Stimulated activated CD4-positive, alpha-beta T cell treated with anti-CD3 and anti-CD28 coated beads, Interleukin-12 subunit alpha, Interleukin-12 subunit beta, amount 100 ng/mL, for 4 hours (primary cell): ENCODE measurements at places on chromosomes 5 and 9.

DNA sequence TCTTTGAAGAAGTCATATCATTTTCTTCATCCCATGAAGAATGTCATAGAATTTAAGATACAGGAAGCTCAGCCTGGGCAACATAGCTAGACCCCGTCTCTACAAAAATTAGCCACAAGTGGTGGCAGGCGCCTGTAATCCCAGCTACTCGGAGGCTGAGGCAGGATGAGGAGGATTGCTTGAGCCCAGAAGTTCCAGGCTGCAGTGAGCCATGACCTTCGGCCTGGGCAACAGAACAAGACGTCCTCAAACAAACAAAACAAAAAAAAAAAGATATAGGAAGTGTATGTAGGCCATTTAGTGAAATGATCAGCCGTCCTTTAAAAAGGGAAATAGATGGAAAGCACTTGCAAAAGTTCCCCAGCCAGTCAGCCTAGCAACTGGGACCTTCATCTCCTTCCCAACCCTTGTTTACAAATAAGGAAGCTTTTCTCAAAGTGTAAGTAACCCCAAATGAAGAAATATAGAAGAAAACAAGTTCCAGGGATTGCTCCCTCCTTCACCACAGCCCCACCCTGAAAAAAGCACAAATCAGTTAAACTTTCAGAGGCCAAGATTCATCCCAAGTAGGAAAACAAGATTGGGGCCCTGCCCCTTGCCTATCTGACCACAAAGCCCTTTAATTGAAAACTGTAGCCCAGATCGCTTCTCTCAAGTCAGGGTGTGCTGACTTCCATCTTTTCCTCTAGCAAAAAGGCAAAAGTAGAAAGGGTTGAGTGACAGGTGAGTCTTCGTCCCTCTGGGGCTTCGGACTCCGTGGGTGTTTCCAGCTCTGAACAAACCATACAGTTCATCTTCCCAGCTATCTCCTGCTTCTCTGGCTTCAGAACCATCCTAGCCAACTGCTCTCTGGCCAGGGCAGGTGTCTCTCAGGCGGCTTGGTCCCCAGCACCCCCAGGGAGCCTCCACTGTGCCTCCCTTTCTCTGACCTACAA is 1.2 kb downstream of the SLC31A2 start:
- no peak for DNase-seq

- no peak for DNase-seq
Observed at GRCh38 chr9:132185073-132186009, 23.5 kb downstream of the NTNG2 start.

- no peak for DNase-seq
Observed at GRCh38 chr5:97528941-97529340, 345.9 kb upstream of the RIOK2 start.

- DNase-seq: no peak
Observed at GRCh38 chr5:156893517-156893916, 43.4 kb downstream of the PPP1R2B start.

GRCh38 chr9:132645306-132645705 is 24.5 kb downstream of the DDX31 start:
- DNase-seq: no peak

- no peak for DNase-seq
Observed at GRCh38 chr5:17069995-17070511, 134.0 kb upstream of the MYO10 start.

GRCh38 chr5:72141440-72142355 is 34.4 kb downstream of the MAP1B start:
- no peak for DNase-seq

GRCh38 chr5:3393122-3393919 is 202.3 kb upstream of the IRX1 start:
- DNase-seq: no peak

DNA sequence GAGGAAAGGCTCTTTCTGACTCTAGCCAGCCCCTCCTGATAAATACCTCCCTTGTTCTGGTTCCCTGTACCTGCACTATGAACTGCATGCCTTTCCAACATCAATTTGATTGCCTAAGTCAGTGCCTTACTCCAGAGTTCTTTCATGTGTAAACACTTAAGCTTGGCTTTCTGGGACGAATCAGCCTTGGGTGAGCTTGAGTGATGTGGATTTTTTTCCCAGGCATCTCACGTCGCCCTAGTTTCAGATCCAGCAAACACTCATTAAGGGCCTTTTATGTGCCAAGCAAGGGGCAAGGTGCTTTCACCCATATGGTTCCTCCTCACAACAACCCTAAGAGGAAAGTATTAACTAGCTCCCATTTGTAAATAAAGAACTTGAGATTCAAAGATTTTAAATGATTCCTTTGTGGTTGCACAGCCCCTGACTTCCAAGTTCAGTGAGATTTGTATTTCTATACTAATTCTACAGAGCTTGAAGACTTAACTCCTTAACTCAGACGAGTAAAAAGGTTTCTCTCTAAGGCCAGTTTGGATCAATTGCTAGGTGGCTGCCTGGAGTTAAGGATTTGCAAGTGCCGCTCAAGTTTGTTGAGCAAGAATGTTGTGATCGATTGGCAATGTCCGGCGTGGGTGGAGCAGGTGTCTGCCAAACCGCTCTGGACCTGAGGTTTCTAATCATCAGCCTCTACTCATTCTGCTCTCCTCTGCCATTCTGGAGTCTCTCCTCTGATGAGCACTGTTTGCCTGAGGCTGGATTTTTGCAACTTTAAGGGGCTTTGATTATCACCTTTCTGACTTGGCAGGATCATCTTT is 20.2 kb upstream of the TJP2 start:
- no peak for DNase-seq

DNA sequence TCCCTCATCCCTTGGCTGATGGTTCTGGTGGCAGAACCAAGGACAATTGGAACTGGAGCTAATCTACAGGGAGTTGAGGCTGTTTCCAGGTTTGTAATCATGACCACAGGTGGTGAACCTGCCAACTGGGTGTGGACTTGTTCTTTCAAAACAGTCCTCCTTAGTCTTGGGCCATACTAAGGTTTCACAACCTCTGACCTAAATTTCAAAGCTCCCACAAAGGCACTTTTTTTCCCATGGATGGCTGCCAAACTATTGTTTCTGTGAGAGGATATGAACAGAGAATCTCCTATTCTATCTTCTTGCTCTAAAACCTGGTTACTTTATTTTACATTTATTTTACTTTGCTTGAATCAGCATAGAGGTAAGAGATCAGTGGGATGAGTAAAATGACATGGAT is 106.5 kb upstream of the IZUMO3 start:
- DNase-seq: no peak
